ENCODE measurements at places on chromosomes 11 and 22.

DNA sequence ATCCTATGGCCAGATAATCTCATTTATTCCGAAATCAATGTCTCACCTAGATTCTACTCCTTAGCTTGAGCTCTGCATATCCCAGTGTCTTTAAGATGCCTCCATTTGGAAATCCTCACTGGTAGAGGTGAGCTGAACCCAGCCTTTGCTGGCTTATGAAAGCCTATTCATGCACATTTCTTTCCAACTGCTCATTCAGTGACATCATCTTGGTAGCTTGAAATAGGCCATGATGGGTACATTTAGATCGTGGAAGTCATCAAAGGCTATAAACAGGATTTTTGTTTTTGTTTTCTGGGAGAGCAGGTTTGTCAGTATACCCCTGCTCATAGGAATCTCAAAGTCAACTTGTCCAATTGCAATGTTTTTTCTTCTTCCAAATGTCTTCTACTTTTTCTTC lies 6.0 kb downstream of the NXPE1 start:
- peak; percentile 9 for DNase-seq

DNA sequence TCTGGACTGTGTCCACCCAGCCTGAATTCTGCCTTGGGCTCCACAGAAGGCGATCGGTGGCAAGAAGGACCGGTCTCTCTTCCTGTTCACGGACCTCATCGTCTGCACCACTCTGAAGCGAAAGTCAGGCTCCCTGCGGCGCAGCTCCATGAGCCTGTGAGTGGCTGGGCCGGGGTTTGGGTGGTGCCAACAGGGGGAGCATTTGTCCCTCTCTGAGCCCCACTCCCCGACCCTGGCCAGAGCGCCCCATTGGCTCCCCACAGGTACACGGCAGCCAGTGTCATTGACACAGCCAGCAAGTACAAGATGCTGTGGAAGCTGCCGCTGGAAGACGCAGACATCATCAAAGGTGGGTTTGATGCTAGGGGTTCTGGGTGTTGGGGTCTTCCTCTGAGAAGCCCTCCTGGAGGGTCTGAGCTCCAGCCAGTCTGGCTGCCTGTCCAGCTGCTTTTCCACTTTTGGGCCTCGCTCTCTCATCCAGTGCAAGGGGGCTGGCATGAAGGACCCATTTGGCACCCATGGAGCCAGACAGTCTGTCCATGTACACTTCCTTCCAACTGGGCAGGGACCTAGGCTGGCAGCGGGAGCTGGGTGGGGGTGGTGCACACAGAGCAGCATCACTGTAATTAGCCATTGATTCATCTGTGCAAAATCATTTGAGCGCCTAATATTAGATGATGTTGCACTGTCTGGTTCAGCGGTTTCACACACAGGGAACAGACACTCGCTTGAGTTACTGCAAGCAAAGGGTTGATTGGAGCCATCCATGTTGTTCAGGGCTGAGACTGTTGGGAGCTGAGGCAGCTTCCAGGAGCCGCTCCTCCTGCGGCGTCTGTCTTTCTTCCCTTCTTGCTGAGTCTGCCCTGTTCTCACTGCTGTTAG lies 19.0 kb upstream of the RELT start:
- DNase-seq, result no peak

- DNase-seq, result no peak
Observed at GRCh38 chr11:86228269-86229038, 16.1 kb upstream of the EED start.

GRCh38 chr11:31259797-31260196 lies 109.7 kb downstream of the DCDC1 start:
- DNase-seq, result no peak

DNA sequence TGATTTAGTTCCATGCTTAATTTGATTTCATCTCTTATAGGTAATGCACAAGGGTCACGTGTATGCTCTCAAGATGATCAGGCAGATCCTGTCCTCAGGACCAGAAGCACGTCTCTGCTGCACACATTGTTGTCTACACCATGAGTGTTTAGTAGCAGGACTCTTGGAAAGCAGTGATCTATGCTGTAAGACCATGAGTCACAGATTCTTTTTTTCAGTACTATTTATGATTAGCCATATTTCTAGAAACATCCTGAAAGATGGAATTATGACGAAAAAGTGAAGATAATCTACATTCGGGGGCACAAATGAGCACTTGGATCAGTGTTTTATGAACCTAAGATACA lies 29.6 kb downstream of the ZBED4 start:
- DNase-seq, result peak; percentile 14

DNA sequence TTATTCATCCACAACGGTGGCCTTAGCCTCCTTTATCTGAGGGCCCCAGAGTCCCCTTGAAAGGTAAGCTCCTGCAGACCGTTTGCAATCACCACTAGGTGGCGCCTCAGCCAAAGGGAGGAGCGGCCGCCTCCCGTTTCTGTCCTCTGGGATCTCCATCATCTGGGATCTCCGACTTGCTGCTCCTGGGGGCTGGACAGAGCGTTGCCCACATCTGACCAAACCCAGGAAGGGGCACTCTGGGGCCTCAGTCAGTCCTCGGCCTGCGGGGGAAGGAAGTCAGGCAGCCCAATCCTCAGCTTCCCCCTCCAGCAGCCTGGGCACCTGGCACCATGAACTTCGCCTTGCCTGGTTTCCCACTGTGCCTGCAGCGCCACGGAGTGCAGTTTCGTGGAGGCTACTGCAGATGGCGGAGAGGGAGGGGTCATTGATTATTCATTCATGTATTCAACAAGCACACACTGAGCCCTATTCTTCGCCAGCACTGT lies 23.5 kb downstream of the TP53I11 start:
- peak; percentile 93 for DNase-seq

GRCh38 chr11:128627666-128628324 lies 40.4 kb upstream of the ETS1 start:
- DNase-seq, result no peak

DNA sequence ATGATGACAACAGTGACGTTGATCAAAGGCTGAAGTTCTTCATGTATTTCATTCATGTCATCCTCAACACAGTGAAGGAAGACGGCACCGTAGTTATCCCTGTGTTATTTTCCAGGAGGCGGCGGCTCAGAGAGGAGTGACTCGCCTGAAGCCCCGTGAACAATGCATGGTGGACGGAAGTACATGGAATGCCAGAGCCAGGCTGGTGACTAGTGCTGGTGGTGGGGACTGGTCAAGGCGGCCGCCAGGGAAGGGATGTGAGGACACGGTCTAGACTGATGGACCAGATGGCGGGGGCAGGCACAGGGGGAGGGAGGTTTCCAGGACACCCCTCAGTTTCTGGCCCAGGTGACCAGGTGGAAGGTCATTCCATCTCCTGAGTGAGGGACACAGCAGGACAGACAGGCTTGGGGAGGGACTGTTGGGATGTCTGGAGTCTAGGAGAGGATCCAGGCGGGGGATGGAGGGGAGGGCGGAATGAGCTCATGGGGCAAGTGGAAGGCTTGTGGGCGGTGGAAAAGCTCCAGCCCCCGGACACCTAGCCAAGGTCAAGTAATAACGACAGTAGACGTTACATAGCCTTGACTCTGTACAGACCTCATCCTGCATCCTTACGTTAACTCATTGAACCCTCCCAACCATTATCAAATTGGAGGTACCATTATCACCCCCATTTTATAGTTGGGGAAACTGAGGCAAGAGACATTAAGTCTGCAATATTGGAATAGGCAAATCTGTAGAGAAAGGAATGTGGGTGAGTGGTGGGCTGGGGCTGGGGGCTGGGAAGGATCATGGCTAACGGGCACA lies 16.0 kb upstream of the PICK1 start:
- DNase-seq, result no peak

DNA sequence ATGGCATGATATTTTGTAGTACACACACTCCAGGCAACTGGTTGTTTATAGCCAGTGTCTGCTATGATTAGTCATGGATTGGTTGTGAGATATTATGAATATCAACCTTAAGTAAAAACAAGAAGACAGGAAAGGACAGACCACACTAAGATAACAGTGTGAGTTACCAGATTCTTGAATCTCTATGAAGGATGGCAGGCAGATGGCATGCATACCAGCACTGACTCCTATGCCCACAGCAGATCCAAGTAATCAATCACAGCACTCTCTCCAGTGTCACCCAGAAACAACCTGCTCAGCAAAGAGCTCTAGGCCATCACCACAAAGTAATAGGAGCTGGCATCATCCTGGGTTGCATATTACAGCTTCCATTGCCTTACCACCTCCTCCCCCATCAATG lies 116.6 kb downstream of the GALNT18 start:
- DNase-seq, result no peak

DNA sequence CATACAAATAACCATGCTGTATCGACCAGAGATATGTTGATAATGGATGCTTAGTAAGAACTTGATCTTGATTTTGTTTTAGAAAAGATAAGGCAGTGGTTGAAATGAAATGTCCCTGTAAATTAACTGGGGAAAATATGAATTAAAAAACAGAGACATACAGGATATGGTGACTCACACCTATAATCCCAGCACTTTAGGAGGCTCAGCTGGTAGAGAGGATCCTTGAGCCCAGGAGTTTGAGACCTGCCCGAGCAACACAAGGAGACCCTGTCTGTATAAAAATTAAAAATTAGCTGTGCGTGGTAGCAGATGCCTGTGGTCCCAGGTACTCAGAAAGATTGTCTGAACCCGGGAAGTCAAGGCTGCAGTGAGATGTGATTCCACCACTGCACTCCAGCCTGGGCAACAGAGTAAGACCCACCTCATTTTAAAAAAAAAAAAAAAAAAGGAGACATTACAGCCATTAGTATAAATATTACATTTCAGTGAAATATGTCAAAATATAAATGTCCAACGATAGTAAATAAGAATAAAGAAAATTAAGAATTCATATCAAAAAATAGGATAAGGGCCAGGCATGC lies 4.6 kb downstream of the PICALM start:
- DNase-seq, result peak; percentile 57

DNA sequence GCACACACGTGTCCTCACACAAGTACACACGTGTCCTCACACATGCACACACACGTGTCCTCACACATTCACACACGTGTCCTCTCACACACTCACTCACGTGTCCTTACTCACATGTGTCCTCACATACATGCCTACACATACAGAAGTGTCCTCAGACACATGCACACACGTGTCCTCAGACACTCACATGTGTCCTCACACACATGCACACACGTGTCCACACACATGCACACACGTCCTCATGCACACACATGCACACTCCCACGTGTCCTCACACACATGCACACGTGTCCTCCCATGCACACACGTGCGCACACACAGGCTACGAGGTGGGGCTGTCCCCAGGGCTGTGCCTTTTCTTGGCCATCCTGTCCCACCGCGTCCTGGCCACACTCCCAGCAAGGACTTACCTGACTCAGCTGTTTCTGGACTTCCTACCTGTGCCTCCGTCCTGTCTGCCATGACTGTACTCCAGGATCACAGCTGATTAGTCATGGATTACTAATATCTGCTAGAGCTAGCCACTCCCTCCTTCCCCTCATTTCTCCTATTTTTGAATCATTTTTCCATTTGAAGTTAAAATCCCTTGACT lies 990.2 kb downstream of the BRD1 start:
- DNase-seq, result no peak
